ENCODE measurements at places on chromosomes 16 and 17.
A peak's percentile ranks its signal among the peaks of the same experiment; 100 is the strongest.

GRCh38 chr17:57406131-57406980 is 150.0 kb downstream of the MSI2 start:
- DNase-seq, result peak; percentile 98

GRCh38 chr16:56246051-56246817 is 54.9 kb downstream of the GNAO1 start:
- DNase-seq, result peak; percentile 48

- no peak for DNase-seq
Measured at GRCh38 chr16:77618951-77619350, 103.4 kb upstream of the NUDT7 start.

DNA sequence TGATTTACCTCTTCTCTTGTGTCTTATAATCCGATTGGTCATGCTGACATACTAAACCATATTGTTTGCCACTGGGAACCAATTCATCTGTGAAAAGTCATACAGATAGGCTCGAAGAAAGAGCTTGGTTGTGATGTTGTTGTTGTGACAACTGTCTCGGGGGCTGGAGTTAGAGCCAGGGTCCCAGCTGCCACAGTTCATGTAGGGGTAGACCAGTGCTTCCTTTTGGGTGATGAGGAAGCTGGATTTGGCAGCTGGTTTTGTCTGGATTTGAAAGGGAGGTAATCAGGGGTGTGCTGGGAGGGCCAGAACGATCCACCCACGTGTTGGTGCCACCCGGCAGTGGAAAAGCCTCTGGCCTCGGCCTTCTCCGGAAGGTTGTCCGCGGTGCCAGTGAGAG is 438.1 kb downstream of the WWOX start:
- DNase-seq, result no peak

DNA sequence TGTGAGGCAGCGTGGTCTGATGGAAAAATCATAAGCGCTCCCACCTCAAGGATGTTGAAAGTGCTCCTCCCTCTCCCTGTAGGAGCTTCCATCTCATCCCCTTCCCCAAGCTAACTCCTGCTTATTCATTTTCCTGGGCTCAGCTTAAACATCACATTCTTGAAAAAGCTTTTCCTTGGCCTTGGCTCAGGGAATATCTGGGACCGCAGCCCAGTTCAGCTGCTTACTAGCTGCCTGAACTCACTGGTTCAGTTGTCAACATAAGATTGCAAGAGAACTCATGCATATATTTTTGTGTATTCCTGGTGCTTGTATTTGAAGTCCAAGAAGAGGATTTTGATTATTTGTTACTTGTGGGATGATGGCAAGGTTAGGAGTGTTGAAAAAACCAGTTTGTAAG is 91.5 kb downstream of the UTP18 start:
- peak; percentile 91 for DNase-seq

DNA sequence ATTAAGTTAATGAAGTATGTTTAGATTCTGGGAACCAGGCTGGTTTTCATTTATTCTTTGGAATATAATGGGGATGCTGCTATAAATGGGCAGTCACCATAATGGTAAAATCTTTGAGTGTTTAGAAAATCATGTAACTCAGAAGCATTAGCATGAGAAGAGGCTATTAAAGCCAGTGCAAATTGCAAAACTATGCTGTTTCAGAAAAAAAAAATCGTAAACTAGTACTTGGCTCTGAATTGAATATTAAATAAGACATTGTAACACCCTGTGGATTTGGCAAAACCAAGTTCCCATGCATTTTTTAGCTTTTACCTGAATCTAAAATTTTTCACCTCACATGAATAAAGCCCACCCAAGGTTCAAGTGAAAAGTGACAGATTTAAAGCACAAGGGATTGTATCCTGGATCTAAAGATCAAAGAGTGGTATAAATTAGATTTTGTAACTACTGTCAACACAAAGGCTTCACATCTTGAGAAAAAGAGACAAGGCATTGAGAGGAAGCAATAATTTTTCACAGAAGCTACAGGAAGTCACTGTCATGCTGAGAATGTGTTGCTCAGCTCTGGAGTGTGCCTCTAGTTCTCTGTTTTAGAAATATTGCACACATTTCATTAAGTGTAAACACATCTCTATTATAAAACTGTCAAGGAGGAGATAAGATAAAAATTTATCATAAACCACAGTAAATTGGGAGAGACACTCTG is 142.2 kb downstream of the ABCA8 start:
- DNase-seq, result no peak

DNA sequence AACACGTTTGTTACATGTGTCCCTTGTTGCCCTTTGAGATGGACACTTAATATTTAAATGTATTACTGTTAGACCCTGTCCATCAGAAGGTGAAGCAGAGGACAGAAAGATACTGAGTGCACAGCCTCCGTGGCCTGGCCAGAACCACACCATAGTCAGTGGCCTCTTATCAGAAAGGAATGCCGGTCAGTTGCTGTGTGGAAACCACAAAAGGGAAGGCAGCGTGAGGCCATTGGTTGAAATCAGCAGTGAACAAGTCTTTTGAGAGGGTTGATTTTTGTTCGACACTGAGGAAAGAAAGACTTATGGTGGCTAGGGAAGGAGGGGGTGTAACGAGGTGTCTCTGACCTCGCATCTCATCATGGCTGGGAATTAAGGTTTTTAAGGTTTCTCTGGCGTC is 85.4 kb upstream of the CLEC18A start:
- DNase-seq, result peak; percentile 93

GRCh38 chr17:37239690-37240334 is 136.0 kb upstream of the C17orf78 start:
- DNase-seq, result peak; percentile 53

GRCh38 chr16:81204798-81205680 is 33.5 kb upstream of the BCO1 start:
- peak; percentile 83 for DNase-seq

DNA sequence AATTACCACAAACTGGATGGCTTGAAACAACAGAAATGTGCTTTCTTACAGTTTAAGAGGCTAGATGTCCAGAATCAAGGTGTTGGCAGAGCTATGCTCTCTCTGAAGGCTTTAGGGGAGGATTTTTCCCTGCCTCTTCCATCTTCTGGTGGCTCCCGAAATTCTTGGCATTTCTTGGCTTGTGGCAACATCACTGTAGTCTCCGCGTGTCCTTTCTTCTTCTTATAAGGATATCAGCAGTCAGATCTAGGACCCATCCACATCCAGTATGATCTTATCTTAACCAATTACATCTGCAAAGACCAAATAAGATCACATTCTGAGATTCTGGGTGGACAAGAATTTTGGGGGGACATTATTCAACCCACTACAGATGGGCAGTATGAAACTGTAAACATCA is 119.2 kb upstream of the PMFBP1 start:
- peak; percentile 60 for DNase-seq

DNA sequence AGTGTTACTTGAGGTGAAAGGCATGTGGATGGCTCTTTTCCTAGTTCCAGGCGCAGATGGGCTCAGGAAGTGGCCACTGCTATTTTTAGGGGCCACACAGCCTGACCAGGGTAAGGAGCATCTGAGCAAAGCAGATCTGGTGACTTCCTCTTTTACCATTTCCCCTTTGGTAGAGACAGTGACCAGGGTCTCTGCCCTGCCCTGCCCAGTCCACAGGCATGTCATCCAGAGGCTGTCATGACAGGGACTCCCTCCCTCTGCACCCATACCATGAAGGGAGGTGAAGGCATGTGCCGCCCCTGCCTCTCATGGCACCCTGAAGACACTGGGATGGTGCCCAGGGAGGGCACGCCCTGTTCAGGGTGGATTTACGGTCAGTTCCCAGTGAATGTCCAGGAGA is 2.2 kb downstream of the PLA2G15 start:
- DNase-seq, result no peak

- peak; percentile 33 for DNase-seq
Measured at GRCh38 chr16:68236137-68236825, 354 bp upstream of the ESRP2 start.

DNA sequence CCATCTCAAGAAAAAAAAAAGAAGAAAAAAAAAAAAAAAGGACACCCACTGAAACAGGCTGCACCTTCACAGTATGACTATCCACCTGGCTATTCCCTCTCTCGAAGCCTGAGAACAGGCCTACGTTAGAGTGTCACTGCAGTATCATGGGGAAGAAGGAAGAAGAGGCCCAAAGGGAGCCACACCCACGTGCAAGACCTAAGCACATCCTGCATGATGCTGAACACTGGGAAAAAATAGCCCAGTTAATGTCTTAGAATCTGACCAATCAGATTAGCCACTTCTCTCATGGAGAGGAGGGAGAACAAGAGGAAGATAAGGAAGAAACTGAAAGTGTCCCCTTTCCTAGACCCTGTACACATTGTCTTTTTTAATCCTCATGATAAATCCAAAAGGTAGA is 19.5 kb upstream of the MED13 start:
- DNase-seq, result no peak

- DNase-seq, result peak; percentile 19
Measured at GRCh38 chr17:40327735-40328385, 18.9 kb downstream of the RARA start.

DNA sequence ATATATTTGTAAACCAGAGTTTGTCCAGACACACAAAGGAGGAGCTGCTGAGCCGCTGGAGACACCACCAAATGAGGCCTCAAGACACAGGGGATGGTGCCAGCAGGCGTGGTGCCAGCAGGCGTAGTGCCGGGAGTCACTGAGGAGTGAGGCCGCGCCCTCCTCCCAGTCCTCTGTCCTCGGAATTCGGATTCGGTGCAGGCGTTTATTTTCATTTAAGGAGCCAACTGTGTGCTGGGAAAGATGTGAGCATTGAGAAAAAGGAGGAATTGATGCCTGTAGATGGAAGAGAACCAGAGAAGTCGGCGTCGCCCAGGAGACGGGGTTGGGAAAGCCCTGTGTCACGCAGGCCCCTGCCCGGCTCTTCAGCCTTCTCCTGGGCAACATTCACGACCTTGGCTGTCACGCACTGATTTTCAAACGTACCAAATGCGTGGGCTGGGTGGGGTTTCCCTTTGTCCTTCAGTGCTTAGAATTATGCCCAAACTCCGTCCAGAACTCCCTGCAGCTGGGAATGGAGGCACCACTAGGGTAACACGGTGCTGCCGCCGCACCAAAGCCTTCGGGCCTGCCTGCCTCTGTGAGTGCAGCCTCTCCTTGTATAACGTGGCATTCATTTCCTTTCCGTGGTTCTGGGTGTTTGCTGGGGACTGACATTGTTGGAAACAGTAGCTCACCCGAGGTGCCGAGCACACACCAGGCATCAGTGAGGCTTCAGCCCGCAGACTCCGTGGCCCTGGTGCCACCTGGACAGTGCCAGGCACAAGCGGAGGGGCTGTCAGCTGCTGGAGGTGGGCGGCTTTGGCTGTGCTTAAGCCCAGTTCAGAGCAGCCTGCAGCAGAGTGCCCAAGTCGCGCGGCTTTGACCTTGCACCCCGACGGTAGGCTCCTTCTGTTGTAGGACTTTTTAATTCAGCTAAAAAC is 49.0 kb upstream of the CHMP6 start:
- DNase-seq, result peak; percentile 90

DNA sequence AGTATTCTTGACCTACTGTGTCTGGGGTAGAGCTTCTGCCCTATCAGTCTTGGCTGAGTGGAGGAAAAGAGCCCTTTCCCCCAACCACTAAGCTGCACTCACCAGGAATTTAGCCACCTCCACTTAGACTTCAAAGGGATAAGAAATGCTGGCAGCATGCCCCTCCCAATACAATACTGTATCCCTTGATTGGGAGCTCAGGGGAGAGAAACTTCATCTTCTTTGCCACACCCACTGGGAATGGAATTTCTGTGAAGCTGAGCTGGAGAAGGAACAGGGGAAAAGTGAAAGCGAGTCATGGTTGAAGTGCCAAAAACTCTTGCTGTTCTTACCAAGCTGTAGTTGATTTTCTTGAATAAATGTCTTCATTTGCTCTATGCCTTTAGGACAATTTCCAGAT is 68.8 kb downstream of the CEP112 start:
- DNase-seq, result peak; percentile 39

GRCh38 chr16:52914428-52914827 is 138.3 kb downstream of the CHD9NB start:
- no peak for DNase-seq

- no peak for DNase-seq
Measured at GRCh38 chr17:49580981-49581647, 5.4 kb downstream of the NXPH3 start.

Measured in astrocyte of the hippocampus (primary cell).